Activated T-helper 1 cell treated with anti-CD3 and anti-CD28 coated beads, Interleukin-2, amount 50 U/mL, for 16 hours (primary cell): ENCODE measurements at places on chromosomes 6 and 20.

DNA sequence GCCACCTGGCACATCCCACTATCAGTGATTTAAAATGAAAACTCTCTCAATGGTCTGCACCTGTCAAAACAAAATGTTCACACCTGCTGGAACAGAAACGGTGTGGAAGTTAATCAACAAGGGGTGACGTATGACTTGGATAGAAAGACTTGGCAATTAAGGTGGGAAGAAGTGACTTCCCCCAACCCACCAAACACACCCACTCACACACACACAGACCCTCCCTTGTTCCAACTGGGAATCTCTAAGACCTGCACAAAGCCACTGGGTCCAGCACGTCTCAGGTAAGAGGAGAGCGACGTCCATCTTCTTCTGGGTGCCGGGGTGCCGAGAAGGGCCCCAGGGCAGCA lies 25.1 kb upstream of the TCFL5 start:
- no peak for DNase-seq

DNA sequence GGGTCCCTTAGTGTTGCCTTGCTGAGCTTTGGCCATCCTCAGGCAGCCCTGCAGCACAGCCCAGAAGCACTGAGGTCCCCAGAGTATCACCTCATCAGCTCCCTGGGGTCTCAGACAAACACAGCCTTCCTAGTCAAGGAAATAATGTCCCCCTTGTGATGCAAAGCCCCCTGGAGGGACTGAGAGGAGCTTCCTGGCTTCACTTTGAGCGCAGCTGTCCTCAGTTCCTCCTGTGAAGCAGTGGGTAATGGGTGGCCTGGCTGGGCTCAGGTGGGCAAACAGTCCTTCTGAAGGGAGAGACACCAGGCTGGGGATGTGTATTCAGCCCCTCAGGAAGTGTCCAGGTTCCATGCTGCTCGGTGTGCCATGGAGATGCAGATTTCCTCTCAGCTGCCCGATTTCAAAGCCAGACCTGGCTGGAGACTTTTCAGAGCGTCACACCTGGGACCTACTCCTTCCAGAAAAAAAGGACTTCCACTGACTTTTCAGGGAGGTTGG lies 79.2 kb upstream of the FOXA2 start:
- no peak for DNase-seq

GRCh38 chr6:1346558-1347091 lies 34.7 kb downstream of the FOXQ1 start:
- no peak for DNase-seq

GRCh38 chr6:45738057-45738455 lies 277.6 kb downstream of the CLIC5 start:
- DNase-seq, result no peak

DNA sequence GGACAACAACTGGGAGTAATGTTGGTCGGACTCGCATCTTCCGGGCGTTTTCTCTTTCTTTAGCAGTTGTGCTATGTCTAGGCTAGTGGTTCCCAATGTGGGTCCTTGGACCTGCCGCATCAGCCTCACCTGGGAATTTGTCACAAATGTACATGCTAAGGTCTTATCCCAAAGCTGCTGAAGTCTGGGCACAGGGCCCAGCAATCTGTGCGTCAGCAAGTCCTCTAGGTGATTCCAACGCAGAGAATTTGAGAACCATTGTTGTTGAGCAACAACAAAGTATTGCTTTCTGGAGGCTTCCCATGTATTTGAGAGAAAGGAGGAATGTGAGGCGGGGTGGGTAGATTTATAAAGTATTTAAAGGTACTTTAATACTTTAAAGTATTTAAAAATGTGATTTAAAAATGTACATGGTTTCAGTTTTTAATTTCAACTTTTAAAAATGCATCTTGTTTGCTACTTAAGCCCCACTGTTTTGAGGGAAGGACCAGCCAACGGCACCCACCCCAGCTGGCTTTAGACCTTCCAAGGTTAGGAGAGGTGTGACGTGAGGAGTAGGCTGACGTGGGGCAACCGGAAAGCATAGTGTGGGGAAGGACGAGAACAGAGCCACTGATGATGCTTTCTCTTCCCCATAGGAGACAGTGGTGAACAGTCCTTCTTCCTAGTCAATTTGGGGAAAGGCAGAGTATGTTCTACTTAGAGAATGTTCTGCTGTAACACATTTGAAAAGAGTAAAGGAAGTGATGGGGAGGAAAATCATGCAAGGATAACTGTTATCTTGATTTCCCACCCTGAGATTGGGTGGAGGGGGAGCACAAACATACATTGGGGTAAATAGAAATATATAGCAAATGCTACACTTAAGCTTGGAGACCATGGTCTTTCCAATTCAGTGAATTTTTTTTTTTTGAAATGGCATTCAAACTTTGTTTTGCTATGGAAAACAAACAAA lies 4.3 kb downstream of the UST start:
- no peak for DNase-seq

DNA sequence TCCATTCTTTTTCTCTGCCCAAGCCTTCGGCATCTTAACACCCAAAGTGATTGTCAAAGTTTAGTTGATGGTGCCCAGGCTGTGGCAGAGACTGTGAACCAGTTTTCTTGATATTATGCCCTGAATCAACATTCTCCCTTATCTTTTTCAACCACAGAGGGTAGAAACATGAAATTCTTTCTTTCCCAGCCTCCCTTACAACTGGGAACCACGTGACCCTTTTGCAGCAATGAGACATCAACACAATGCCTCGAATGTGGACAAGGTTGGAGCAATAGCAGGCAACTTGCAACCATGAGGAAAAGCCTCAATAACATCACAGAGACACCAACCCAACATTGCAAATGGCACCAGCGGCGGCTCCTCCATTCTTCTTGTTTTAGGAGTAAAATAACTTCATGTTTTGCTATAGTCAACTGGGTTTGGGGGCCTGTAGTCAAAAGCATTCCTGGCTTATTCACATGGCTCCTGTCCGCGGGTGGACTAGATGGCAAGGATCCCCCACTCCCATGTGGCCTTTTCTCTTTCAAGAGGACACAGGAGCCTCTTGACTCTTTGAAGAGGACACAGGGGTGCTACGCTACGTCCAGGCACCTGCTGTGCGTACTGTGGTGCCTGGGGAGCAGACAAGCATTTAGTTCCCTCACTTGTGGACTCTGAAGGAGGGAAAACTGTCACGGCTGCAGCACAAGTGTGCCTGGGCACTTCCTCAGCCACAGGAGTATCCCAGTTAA lies 90.5 kb downstream of the NOL4L start:
- no peak for DNase-seq

- no peak for DNase-seq
These were observed 199.8 kb upstream of the DEFB112 start for GRCh38 chr6:50249493-50249892.

GRCh38 chr6:27902335-27903314 lies 9.6 kb downstream of the OR2B2 start:
- peak; percentile 79 for DNase-seq

- no peak for DNase-seq
These were observed 150.5 kb downstream of the SLC16A10 start for GRCh38 chr6:111237852-111238251.

GRCh38 chr6:18595774-18596530 lies 208.8 kb downstream of the RNF144B start:
- DNase-seq, result no peak

DNA sequence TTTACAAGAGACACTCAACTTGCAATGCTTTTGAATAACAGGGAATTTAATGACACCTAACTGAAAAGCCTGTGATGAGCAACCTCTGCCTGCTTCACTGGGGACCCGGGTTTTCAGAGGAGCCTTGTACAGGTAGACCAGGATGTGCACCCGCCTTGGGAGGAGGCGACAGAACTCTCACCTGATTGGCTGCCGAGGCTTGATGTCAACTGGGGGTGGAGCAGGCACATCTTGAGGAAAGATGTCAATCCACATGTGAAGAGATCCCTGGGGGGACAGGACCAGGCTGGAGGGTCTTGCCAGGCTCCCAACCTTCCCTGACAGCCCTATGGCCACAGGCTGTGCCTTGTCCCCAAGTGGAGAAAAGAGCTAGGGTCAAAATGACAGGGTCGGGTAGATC lies 19.8 kb downstream of the ERGIC3 start:
- DNase-seq, result no peak
